ENCODE measurements at places on chromosomes 5 and 9.

DNA sequence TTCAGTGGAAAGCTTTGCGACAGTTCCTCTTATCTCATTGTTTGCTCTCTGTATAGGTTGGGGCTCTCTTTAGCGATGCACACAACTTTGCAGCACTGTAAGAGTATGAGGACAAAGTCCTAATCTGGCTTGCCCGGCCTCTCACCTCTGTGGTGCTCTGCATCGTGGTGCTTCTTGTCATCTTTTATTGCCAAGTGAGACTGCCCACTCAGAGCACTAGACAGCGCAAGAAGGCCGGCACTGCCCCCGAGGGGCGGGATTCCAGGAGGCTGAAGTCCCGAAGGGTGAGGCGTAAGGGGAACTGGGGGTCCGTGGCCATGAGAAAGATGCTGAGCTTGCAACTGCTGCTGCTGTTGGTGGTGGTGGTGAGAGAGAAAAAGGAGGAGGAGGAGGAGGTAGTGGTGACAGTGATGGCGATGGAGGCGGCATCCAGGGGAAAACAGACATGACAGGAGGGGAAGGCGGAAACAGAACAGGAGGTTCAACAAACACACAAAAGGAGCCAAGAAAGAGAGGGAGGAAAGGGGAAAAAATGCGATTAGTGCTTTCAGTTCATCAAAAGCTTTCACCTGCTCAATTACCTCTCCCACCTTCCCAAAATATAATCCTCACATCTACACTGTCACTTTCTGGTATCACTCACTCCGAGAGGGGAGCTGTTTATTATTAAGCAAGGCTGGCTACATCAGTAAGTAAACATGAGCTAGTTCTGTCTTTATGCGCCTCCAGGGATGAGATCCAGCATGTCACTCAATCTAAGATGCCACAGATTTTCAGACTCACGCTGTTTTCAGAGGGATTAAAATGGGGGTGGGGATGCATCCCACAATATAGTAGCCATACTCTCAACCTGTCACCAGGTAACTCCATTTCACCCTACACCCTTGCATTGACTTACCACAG, 55.1 kb downstream of the TLE1 start:
- DNase-seq: no peak

DNA sequence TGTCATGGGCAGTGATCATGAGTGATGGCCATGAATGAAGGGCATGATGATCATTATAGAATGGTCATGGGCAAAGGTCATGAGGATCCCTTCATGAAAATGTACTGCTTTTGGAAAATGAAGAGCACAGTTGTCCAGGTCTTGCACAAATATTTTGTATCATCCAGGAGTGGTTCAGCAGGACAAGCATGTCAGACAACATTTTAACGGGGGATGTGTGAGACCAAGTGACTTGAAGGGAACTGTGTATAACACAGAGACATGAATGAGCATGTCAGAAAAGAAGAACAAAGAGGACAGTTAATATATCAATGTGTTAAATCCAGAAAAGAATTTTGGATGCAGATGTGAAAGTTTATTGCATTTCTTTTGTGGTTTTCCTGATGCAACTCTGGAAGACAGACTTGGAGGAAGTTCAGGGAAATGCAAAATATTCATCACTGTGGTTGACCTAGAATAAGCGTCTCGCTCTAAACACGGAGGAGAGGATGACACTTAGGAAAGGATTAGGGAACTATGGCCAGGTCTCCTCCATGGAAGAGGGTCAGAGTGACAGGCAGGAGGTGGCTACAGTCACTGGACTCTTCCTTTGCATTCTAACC, 116.1 kb upstream of the IRX4 start:
- no peak for DNase-seq

GRCh38 chr9:79809931-79810330, 238.2 kb downstream of the TLE4 start:
- no peak for DNase-seq

- no peak for DNase-seq
These were observed 1.0 kb upstream of the DAB2IP start for GRCh38 chr9:121650217-121651007.

- DNase-seq: peak; percentile 15
These were observed at the start of gene GNPDA1 for GRCh38 chr5:142012792-142013388. GNPDA1 (minus strand) TSS chr5:142013027; CDS start chr5:142012035, 992 bp downstream.

GRCh38 chr5:97405941-97406340, 222.9 kb upstream of the RIOK2 start:
- no peak for DNase-seq

GRCh38 chr5:109256486-109256885, 153.3 kb downstream of the PJA2 start:
- DNase-seq: no peak

GRCh38 chr5:1723957-1724821, 75.4 kb downstream of the MRPL36 start:
- DNase-seq: no peak

DNA sequence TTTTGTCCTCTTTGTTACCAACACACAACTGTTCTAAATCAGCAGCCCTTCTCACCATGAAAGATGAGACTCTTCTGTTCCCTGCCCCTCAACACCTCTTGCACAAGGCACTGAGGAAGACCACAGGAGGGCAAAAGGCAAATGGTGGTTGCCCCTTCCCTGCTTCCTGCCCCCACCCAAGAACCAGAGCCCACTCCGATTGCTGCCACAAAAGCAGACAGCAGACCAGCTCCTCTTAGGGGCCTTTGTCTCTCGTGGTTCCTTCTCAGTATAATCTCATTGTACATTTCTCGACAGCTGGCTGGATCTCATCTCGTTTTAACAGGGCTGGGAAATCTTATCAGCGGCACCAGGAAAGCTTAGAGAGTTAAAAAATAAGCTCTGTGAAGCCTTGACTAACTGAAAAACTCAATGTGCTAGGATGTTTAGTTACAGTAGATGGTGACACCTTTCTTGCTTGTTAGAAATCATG, 1.1 kb downstream of the MVB12B start:
- DNase-seq: no peak

DNA sequence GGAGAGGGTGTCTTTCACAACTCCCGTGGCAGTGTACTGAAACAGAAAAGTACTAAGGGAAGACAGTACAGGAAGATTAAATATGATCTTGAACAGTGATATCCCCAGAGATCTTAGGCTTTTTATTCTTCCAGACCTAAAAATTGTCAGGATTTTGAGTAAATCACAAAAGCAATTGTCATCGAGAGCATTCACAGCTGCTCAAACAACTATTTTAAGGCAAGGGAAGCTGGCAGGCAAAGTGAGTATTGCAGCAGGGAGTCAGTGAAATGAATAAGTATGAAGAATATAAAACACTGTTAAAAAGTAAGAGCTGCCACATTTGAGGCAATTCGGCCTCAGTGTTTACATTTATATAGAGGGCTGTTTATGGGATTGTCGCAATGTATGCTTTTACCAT, 479.0 kb downstream of the CAAP1 start:
- DNase-seq: no peak

- DNase-seq: no peak
These were observed 95.8 kb upstream of the SPATA31C2 start for GRCh38 chr9:88234114-88234513.

DNA sequence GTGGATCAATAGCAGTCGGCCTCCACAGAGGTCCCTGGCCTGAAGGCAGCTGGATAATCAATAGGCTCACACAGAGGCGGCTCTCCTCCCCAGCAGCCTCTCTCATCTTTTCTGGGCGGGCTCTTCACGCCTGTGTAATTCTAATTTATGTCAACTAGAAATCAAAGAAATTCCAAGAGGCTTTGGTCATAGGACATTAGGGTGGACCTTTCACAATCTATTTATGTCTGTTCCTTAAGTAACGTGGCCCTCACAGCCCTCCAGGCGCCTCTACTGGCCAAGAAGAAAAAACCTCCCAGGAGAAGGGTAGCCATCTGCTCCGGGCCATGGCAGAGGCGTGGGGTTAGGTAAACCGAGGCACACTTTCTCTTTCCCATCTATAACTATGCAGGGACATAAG, 205.1 kb upstream of the EFNA5 start:
- no peak for DNase-seq

- DNase-seq: no peak
These were observed 29.4 kb downstream of the NUTM2F start for GRCh38 chr9:94298949-94299599.

DNA sequence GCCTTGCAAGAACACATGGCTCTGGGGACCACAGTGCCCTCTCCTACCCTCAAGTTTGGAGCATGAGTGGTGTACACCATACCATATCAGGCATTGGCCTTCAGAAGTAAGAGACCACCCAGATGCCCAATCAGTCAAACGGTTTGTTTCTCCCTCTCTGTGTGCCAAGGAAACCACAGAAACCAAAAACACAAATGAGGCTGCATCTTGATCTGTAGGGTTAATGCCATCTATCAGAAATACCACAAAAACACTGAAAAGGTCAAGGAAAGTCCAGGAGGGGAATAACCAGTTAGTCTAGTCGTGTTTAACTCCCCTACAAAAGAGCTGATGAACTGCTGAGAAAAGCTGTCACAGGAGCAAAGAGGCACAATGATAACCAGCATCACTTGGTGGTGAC, 78.4 kb downstream of the INSYN2B start:
- no peak for DNase-seq

DNA sequence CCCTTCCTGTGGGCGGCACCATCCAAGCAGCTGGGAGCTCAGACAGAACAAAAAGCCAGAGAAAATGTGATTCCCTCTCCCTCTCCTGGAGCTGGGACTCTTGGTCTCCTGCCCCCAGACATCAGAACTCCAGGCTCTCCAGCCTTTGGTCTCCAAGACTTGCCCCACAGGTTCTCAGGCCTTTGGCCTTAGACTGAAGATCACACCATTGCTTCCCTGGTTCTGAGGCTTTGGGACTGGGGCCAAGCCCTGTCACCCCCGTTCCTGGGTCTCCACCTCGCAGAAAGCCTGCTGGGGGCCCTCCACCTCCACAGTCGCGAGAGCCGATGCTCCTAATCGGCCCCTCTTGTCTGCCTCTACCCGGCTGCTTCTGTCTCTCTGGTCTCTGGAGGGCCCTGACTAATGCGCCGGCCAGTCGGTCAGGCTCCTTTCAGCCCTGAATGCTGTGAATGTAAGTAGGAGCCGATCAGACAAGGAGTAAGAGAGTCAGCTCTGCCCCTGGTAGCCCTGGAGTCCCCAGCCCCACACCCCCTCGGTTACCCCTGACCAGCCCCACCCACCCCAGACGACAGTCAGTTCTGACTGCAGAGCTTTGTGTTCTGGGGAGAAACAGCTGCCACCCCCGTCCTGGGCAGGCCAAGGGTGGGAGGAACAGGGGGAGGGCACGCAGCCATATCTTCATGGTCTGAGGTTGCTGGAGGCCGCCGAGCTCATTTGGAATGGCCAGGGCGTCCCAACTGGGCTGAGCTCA, 57.5 kb downstream of the VAV2 start:
- DNase-seq: no peak

GRCh38 chr9:101478444-101478843, 42.9 kb upstream of the ALDOB start:
- no peak for DNase-seq

DNA sequence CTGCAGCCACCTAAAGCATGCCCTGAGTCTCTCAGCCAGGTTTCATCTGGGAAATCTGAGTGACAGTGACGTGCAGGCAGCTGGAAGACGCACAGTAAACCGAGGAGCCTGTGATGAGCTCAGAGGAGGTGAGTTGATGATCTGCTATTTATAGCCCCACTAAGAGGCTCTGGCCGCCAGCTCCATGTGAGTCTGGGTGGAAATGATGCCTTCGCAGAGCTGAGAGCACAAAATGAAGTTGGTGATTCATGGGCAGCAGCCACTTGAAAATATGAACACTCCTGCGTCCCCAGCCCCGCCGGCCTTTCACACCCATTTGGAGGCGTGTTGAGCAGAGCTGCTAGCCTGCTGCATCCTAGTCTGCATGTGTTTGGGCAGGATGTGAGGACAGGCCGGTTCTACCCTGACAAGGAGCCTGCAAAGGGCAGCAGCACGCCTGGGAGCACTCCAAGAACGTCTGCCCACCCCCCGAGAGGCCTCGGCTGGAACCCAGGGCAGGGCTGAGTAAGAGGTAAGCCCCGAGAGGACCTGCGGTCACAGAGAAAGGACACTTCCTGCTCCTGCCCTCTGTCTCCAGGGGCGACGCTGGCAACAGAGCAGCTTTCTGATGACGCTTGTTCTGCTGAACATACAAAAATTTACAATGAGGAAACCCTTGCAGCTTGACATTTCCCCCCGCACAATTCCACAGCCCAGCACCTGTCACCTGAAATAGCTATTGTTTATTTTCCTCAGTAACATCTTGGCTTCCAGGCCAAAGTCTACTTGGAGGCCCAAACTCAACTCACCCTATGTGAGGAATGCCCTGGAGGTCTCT, 25.1 kb upstream of the CDKN2AIPNL start:
- DNase-seq: no peak

DNA sequence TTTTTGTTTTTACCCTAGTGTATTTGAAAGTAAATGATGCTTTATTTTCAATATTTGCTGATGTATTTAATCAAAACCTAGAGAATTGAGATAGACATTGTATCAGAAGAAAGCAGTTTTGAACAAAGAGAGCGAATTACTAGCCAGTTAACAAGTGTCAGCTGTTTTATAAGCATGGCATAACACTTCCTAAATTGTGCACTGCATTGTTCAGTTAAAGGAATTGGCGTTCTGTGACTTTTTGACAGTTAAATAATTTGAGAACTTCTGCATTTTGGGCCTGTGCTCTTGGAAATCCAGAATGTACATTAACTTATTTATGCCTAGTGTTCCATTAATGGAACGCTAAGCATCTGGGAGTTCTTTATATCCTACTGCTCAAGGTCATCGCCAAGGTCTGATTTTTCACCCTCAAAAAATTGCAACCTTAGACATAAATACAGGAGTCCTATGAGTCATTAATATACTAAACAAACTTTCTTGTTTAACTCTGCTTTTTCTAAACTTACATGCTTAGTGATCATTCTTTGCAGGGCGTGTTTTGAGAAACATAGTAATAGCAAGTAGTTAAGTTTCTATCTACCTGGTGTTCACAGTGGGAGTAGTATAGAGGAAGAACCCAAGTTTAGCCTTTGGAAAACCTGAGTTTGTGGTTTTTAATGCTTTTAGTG, 31.1 kb downstream of the RASA1 start:
- DNase-seq: no peak

DNA sequence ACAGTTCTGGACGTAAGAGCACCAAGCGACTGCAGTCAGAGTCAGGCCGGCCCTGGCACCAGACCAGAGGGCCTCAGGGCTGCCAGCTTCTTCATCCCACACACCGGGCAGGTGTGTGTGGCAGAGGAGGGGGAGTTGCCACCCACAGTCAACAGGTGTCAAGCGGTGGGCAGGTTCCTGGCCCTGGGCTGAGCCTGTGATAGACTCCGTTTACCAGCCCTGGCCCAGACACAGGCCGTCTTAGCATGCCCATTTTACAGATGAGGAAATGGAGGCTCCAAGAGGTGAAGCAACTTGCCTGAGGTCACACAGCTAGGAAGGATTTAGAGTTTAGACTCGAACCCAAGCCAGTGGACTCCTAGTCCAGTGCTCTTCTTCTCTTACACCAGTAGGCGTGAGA, 71.8 kb downstream of the HMCN2 start:
- DNase-seq: no peak

DNA sequence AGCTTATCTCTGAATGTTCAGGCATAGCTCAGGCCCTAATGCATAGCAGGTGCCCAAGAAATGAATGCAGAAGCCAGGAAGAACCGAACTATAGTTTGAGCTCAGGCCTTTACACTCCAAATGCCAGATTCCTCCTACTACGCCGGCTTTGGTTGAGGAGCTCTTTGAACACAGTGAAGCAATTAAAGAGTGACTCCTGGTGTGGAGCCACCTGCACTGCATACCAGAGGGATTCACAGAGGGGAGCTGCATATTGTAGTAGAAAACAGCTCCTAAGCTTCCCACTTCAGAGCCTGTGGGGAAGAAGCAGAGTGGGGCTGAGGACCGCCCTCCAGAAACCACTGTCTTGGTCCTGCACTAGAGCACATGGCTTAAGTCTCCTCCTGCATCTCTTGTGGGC, 14.5 kb upstream of the KCNMB1 start:
- DNase-seq: no peak

GRCh38 chr9:130405657-130406257, 39.0 kb upstream of the ASS1 start:
- DNase-seq: no peak
